Iris pigment epithelial cell (primary cell): ENCODE measurements at places on chromosomes 12 and 14.

- no peak for DNase-seq
These were observed 40.0 kb downstream of the ISCA2 start for GRCh38 chr14:74533576-74533975.

DNA sequence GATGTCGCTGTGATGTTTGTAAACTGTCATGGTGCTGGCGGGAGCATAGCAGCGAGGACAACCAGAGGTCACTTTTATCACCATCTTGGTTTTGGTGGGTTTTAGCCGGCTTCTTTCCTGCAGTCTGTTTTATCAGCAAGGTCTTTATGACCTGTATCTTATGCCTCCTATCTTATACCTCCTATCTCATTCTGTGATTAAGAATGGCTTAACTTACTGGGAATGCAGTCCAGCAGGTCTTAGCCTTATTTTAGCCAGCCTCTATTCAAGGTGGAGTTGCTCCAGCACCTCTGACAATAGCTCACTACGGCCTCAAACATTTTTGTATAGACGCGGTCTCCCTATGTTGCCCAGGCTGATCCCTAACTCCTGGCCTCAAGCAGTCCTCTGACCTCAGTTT is 53.7 kb downstream of the B4GALNT3 start:
- no peak for DNase-seq

DNA sequence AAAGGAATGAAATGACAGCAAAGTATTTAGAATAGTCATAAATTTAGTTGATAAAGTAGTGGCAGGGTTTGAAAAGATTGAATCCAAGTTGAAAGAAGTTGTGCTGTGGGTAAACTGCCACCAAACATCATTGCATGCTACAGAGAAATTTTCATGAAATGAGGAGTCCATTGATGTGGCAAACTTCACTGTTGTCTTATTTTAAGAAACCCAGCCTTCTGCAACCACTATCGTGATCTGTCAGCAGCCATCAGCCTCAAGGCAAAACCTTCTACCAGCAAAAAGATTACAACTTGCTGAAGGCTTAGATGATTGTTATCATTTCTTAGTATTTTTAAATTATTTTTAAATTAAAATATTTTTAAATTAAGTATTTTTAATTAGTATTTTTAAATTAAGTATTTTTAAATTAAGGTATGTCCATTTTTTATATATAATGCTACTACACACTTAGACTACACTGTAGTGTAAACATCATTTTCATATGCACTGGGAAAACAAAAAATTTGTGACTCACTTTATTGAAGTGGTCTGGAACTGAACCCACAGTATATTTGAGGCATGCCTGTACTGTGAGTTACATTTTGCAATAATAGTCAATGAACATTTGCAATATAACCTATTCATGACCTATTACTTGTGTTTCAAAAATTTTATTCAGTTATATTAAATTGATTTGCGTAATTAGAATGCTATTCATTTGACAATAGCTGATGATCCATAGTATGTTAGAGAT is 67.2 kb upstream of the SYT1 start:
- DNase-seq: peak; percentile 79

DNA sequence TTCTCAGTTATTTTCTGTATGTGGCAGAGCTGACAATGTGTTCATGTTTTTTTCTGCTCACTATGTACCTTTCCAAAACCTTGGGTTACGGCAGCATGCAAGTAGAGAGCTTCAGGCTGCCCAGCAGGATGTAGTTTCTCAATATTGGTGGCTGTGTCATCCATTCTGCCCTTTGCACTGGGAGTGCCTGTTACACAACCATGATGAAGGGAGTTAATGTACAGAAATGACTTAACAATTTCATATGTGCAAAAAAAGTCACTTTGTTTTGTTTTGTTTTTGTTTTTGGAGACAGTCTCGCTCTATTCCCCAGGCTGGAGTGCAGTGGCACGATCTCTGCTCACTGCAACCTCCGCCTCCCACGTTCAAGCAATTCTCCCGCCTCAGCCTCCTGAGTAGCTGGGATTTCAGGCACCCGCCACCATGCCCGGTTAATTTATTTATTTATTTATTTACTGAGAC is 6.1 kb upstream of the CNIH1 start:
- DNase-seq: peak; percentile 83

- no peak for DNase-seq
These were observed 915.4 kb upstream of the FBXO33 start for GRCh38 chr14:40347675-40348074.

DNA sequence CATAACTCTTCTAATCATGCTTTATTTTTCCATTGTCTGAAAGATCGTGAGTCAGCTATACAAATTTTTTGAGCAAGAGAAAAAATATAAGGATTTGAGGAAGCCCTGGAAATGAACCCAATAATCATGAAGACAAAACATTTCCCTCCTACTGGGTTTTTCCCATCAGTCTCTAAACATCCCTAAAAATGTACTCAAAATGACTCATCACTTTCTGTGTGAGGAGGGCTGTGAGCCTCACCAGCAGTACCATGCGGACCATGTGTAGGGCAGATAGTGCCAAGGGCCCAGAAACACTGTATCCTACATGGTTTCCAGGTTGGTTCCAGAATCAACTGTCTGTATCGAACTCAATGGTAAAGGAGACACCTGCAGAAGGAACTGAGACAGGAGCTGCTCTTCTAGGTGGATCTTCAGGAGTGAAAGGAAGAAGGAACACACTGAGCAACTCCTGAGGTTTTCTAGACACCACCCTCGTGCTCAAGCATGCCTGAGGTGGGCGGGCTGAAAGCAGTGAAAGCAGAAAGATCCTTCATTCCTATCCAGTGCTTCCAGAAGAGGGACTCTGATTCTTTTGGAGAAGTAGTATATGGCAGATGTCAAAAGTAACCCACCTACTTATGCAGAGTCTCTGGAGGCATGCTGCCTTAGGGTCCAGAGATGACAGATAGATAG is 48.6 kb upstream of the RHOJ start:
- DNase-seq: peak; percentile 6

GRCh38 chr14:75046899-75047298 is 4.4 kb downstream of the MLH3 start:
- DNase-seq: peak; percentile 49

GRCh38 chr14:92103363-92103989 is 2.9 kb downstream of the ATXN3 start:
- no peak for DNase-seq

DNA sequence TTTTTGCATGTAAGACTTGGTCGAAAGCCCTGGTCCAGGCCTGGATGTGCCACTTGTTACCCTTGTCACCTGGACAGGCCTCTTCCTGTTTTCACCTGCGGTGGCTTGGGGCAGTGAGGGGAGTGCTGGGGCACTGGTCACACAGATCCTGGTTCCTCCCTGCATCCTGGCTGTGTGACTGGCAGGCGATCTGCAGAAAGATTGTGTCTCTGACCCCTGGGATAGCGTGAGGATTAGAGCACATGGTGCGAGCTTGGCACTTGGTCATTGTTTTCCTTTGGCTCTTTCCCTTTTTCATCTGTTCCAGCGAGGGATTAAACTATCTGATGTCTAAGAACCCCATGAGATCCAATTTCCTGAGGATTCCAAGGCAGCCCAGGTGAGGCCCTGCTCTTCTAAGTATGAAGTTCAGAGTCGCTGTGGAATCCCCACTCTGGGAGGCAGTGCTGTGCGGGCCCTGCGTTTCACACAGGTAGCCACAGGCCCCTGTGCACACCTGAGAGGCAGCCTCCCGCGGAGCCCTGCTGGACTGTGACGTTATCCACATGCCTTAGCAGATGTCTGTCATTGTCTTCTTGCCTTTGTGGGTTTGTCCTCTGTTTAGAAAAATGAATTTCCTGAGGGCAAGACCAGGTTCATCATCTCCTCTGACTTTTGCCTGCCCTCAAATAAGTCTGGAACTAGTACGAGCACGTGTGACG is 288.4 kb downstream of the CACNA1C start:
- no peak for DNase-seq

DNA sequence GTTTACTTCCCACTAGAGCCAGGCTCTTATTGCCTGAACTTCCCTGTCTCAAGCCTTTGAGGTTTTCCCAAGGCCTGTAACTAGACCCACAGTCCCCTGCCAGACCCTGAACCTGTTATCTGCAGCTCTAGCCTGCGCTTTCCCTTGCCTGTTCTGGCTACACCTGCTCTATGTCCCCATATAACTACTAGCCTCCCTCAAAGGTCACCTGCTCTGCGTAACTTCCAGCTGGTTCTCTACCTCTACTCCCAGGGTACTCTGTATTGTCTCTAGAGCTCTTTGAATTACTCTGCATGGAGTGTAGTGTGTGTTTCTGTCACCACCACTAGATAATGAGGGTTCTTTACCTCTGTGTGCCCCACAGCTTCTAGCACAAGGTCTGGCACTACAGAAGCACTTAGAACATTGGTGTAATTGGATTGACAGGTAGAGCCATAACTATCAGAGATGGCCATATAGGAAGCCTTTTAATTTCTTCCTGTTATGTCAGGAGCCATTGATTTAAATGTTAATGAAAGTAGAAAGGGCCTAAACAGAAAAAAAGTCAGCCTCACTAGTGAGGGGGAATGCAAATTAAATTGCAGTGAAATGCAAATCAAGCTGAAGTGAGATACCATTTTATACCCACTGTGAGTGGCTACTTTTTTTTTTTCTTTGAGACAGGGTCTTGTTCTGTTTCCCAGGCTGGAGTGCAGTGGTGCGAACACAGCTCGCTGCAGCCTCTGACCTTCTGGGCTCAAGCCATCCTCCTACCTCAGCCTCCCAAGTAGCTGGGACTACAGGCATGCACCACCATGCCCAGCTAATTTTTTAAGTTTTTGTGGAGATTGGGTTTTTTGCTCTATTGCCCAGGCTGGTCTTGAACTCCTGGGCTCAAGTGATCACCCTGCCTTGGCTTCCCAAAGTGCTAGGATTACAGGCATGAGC is 47.8 kb downstream of the EID3 start:
- no peak for DNase-seq

DNA sequence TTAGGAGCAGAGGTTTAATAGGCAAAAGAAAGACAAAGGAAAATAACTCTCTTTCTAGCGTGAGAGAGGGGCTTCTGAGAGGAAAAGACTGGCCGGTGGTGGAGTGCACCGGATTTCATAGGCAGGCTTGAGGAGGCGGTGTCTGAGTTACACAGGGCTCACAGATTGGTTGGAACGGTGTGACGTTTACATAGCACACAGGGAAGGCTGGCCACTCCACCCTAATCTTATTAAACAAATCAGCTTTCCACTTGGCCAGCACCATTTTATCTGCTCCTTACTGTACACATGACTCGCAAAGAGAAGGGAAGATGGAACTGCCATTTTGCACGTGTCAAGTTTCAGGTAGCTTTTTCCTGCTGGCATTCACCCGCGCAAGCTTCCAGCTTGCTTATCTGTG is 587.7 kb downstream of the RPL10L start:
- DNase-seq: no peak
